Suppressor macrophage (primary cell): ENCODE measurements at places on chromosomes 2 and 18.

DNA sequence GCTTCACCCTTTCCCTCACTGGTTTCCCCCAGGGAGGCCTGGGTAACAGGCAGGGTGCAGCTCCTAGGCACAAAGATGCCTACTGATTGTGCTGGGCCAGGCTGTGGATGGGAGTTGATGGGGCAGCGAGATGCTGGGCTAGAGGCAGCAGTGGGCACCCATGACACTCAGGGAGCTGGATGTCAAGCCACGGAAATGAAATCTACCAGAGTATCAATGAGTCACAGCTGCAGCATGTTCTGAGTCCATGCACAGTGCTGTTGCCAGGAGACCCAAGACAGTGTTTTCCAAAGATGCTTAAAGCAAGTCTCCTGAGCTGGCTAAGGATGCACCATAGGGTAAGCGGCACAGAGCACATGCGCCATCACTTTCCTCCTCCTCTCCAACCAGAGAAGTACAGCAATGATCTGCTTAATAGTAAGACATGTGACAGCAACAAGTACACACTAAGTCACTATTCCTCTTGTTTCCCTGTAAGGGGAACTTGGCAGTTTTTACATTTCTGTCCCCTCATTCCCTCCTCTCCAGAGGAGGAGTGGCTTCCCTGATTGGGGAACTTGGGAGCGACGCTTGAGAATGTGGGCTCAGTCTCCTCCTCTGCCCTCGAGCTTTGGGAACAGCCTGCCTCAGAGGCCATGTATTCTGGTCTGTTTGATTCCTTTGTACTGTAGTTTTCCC lies 57.2 kb downstream of the CDC42EP3 start:
- peak; percentile 41 for DNase-seq

DNA sequence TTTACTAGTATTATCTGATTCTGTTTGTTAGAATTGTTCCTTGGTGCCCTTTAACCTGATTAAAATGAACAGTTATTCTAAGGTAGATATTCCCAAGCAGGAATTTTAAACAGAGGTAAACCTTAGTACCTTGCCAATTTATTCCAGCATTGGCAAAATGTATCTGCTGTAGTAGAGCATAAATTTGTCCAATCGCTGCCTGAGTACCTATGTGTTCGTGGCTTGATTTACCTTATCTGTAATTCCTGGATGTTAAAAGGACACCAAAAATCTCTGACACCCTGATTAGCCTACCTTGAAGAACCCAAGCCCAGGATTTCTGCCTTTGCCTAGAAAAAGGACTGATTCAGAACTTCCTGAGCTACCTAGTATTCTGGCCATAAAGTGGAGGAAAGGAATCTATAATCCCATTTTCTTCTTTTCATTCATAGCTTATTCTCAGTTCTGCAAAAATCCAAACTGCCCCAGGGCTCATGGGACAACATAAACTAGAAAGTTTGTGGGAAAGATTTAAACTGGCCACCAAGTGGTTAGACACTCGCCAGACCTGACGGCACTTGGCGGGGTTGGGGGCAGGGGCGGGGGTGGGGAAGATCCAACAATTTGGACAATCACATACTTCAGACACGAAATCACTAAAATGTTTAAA lies 16.2 kb upstream of the ZCCHC2 start:
- DNase-seq = peak; percentile 15

DNA sequence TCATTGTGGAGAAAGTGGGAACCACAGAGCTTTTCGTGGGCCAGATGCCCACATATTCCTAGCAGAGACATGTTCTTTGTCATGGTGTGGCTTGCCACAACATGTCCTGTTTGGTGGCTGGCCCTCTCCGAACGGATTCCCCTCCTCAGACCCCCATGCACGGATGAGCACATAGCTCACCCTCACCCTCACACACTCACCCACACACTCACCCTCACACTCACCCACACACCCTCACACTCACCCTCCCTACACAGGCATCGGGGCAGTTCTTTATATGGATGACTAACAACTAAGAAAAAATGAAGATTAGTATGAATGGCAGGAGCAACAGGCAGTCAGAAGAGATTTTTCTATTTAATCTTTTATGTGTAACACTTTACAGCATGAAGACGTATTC lies 149.9 kb downstream of the ZNF236 start:
- DNase-seq = no peak

DNA sequence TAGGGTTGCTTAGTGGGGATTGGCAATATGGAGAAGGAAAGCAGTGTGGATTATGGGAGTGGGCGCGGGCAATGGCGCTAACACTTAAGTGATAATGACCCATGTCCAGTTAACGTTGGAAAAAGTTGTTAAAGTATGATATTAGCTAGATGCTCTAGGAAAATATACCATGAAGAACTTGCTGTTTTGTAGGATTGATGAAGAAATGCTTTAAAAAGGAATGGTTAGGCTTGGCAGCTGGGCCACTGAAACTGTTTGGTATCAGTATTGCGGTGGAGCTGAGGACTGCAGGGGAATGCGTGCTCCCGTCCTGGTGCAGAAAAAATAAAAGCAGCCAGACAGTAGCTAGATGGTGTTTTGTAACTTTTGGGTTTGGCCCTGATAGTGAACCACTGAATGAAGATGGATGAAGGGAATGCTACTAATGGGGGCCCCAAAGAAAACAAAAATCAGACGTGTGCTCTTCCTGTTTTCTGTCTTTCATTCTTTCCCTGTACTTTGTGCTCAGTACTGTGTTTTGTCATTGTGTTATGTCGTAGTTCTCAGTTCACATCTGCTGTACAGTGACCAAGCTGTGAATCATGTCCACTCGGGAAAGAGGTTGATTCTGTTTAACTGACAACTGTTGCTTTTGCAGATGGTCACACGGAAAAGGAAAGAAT lies 999 bp downstream of the INSIG2 start:
- peak; percentile 52 for DNase-seq

GRCh38 chr2:181588546-181588945 lies 68.4 kb downstream of the CERKL start:
- no peak for DNase-seq

DNA sequence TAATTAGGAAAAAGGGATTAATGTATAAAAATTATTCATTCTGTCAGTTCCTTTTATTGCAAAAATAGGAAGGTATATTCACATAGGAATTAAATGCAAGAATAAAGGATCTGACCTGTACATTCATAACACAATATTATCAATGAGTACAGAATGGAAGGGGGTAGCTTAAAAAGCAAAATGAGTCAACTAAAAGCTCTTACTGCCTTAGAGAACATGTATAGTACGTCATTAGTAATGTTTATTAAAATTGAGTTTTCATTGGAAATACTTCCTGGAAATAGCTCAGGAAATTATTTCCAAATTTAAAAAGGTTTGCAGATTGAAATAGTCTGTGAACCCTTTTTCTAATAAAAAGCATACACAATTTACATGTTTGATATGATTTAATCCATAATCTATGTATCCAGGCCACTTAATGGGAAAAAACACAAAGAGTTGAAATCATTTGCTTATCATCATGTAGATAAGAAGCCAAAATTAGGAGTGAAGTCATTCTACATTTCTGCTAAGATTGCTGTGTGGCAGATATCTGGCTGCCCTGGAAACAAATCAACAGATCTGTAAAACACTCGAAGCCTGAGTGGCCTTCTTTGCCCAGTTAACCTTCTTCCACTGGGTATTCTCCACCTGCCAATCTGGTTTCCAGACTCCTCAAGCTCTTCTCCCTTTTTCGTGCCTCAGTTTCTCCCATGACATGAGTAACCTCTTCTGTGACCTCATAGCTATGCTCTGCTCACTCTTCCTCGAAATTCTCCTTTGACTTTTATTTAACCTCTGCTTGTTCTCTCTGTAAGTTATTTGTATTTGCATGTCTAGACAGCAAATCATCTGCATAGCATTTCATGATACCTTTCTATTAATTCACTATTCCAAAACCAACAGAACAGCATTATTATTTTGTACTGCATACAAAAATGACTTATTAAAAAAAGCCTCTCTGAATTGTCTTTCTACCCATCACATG lies 181.2 kb upstream of the REV1 start:
- no peak for DNase-seq

DNA sequence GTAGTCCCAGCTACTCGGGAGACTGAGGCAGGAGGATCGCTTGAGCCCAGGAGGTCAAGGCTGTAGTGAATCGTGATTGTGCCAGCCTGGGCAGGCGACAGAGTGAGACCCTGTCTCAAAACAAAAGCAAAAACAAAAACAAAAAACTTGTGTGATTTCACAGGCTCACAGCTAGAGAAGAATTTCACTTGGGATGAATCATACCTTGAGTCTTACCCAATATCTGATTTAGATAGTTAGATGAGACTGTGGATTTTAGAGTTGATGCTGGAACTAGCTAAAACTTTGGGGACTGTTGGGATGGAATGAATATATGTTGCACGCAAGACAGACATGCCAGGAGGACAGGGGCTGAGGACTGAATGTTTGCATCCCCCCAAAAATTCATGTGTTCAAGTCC lies 4.4 kb downstream of the ANKRD29 start:
- no peak for DNase-seq

- no peak for DNase-seq
These were observed 195.1 kb upstream of the LRP1B start for GRCh38 chr2:142325870-142326269.
